ENCODE measurements at places on chromosomes 1 and 21.
A peak's percentile ranks its signal among the peaks of the same experiment; 100 is the strongest.

DNA sequence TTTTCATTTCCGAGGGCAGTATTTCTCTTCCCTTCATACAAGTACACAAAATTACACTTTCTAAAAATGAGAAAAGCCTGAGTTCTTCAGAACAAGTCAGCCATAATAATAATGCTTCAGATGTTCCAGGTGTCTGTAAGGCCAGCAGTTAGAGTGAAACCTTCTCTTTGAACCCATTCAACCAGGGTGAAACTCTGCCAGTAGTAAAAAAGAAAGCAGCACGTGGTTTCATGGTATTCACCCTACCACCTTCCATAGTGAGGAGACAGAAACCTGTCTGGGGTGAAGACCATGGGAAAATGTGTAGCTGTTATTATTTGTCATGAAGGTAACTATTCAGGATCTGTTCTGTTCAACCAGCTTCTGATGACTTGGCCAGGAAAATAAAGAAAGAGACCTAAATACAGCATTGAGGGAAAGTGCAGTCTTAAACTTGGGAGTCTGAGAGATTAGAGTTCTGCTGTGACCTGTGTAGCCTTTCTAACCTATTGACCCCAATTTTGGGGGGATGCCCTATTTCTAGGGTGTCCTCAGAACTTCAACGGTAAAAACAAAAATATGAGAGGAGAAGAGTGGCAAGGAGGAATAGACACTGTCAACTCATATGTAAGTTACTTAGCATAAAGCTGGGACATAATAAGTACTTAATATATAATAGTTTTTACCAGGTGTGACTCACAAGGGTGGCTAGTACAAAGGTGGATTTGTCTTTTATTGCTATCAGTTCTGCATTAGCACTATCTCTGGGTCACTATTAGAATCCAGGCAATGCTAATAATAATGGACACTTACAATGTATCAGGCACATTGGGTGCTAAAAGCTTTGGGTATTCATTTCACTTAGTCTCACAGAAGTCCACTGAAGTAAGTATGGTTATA lies 70.0 kb upstream of the TNFSF4 start:
- DNase-seq, result no peak

DNA sequence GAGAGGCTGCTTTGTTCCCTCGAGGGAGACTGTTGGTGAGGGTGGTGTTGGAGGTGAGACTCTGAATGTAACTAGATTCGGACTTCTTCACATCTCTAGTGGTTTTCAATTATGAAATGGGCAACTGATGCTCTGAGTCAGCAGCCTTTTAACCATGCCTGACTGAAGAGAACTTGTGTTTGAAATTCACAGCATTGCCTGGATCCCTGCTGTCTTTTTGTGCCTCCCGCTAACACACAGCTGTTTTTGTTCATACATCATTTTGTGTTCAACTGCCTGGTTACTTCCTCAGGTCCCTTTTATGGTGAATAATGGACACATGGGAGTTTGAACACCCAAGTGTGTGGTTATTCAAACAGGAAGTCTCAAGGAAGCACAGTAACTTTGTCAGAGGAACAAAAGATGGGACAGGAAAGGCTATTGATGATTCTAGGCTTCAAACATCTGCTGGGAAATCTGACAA lies 16.8 kb downstream of the LAMC1 start:
- DNase-seq, result no peak

GRCh38 chr21:42153746-42154145 lies 65.2 kb upstream of the ABCG1 start:
- no peak for DNase-seq

GRCh38 chr1:90821788-90822359 lies 104.8 kb upstream of the BARHL2 start:
- no peak for DNase-seq

- DNase-seq, result no peak
Measured at GRCh38 chr21:17542371-17543011, 29.6 kb downstream of the CXADR start.

GRCh38 chr1:2449636-2450454 lies 26.2 kb upstream of the PLCH2 start:
- no peak for DNase-seq

GRCh38 chr1:207240325-207241101 lies 81.0 kb upstream of the CD55 start:
- DNase-seq, result no peak

GRCh38 chr1:117396636-117397035 lies 29.4 kb downstream of the MAN1A2 start:
- DNase-seq, result no peak

GRCh38 chr1:28864695-28865094 lies 49.7 kb upstream of the EPB41 start:
- DNase-seq, result no peak

DNA sequence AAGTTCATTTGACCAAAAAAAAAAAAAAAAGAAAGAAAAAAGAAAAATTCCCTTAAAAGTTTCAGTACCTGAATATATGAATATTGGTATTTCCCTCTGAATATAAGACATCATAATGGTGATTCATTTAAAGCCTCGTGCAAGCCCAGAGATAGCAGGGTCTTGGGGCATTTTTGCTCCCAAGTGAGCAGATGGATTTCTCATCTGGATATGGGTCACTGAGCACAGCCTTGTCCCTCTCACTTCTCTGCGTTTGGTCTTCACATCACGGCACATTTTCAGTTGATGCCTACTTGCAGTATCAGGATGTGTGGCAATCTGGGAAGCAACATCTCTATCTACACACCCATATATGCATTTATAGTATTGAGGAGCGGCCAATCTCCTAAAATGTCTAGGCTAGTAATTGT lies 12.7 kb downstream of the CD58 start:
- no peak for DNase-seq

DNA sequence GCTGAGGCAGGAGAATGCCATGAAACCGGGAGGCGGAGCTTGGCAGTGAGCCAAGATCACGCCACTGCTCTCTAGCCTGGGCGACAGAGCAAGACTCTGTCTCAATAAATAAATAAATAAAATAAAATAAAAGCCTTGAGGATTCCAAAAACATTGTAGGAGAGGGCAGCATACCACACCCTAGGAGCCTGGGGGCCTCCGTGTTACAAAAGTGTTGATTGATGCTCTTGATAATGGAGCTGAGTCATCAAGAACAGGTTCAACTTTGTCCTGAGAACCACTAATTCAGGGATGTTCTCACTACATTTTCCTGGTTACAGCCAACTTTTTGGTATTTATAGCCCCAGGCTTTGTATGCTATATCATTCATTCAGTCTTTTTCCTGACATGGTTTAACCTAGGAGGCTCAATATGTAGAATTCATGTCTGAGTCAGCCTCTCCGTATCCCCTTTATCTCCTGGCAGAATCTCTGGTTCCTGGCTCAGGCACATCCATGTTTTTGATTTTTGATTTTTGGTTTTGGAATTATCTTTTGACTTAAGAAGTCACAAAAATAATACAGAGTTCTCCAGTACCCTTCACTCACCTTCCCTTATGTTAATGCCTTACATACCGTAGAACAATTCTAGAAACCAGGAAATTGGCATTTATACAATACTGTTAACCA lies 69.4 kb downstream of the LRRC8D start:
- no peak for DNase-seq

DNA sequence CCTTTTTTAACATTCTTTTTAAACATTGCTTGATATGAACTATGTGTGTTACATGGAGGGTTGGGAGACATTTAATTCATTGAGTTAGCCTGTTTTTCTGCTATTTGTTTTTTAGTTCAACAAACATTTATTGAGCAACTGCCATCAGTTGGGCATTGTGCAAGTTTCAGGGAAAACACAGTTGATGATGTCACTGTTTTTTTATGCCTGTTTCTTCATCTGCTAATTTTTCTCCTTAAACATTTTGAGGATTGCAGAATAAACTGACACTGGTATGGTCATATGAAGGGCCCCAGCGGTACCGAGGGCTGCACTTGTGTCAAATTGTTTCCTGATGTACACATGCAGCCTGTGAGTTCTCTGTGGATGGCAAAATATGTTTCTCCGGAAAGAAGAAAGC lies 253.0 kb downstream of the FGGY start:
- no peak for DNase-seq

- no peak for DNase-seq
Measured at GRCh38 chr1:23473037-23473800, 10.8 kb downstream of the ASAP3 start.

- DNase-seq, result peak; percentile 42
Measured at GRCh38 chr1:174982971-174983689, 16.6 kb upstream of the CACYBP start.

DNA sequence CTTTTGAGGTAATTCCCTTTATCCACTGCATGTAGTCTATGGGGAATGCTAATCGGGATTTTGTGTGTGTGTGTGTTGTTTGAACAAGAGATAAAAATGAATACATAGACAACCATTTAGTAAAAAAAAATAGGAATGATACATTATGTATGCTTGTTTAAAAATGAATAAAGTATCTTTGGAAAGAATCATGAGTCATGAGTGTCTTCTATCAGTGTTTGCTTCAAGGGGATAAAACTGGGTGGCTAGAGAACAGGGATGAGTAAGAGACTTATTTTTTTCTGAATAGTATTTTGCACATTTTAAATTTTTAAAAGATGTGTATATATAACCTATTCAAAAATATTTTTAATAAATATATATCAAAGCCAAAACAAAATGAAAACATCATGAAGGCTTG lies 839.4 kb upstream of the ADGRL4 start:
- no peak for DNase-seq

DNA sequence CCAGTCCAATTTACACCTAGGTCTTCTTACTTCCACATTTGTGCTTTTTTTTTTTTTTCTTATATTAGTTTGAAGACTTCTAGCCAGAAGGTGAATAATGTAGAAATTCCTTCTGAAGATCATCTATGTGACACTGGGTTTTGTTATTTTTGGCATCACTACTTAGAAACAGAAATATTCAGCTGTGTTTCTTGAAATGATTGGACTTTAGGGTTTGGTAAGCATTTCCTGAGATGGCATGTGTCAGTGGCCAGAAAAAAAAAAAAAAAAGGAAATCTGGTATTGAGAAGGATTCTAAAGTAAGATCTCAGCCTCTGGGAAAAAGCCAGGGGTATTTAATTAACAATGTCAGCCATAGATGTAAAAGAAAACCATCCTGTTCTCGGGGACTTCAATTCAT lies 43.4 kb upstream of the LRRC8C start:
- DNase-seq, result no peak

- no peak for DNase-seq
Measured at GRCh38 chr1:232648316-232648715, 18.4 kb upstream of the SIPA1L2 start.

GRCh38 chr1:205598841-205599668 lies 32.8 kb downstream of the ELK4 start:
- no peak for DNase-seq

DNA sequence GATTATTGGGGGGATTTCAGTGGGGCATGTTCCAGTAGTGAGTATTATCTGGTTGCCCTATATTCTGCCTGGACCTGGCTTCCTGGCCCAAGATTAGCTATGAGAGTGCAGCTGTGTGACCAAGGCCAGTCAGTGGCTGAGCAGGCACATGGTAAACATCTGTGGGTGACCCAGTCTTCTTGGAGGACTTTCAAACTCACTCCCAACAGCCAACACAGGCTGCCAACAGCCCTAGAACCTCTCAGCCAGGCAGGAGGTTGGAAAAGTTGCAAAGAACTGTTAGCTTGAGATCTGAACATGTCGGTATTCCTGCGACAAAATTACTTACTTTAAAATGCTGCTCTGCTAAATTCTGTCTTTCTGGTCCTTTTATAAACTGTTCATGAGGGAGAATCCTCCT lies 192.4 kb downstream of the TGFBR3 start:
- no peak for DNase-seq

DNA sequence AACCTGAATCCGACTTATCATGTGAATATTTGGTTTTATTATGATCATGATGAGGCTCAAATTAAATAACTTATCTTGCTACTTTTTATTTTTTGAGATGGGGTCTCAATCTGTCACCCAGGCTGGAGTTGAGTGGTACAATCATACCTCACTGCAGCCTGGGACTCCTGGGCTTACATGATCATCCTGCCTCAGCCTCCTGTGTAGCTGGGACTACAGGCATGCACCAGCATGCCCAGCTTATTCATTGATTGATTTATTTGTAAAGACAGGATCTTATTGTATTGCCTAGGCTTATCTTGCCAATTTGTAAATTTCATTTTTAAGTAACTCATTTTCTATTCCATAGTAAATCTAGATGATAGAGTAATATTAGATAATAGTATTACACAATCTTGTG lies 84.3 kb downstream of the COL11A1 start:
- DNase-seq, result no peak

- DNase-seq, result no peak
Measured at GRCh38 chr1:207810606-207811295, 58.9 kb downstream of the CD46 start.

DNA sequence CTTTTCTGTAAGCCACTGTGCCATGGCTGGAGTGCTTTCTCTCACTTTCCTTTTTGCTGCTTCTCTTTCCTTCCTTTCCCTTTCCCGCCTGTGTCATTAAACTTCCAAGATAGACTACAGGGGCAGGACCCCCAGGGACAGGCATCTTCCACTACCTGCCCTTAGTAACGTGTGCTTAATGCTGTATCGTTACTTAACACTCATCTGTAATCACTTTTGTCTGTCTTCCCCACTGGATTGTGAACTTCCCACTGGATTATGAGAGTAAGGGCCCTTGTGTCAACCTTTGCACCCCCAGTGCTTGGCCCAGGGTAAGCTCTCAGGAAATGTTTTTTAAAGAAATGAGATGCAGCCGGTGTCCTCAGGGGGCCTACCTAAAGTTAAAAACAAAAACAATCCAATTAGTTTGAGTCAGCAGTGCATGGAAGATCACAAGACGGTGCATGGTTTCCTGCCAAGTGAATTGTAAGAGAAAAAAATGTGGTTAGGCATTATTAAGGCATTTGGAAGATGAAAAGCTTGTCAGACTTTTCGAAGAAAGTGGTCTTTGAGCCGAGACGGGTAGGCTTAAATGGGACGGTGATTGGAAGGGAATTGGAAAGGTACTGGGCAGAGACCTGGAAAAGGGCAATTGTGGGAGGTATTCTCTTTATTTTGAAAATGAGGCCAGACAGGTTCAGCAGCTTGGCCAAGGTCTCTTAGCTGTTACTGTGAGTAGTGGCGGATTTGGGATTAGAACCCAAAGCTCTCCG lies 958 bp downstream of the LYPLAL1 start:
- peak; percentile 20 for DNase-seq

DNA sequence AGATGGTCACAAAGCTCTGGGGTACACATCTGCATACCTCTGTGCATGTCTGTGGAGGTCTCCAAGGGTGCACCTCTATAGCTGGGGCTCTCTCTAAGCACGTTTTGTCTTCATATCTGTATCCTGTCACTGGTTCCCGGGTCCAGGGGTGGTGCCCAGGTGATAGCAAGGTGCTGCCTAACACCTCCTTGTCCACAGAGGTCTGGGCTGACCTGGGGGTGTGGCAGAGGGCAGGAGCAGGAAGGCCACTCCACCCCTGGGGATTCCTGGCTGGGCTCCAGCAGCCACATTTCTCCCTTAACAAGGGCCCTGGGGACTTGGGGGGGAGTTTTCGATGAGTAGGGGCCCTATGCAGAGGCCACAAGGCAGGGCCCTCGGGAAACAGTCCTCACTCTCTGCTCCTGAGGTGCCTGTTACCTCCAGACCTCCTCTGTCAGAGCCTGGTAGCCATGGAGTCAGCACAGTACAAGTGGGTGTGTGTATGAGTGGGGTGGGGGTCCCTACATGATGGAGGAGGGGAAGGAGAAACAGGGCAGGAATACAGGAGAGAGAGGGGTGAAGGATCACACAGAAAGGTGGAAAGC lies 7.0 kb upstream of the CDCP2 start:
- no peak for DNase-seq
